Stimulated activated CD8-positive, alpha-beta memory T cell treated with anti-CD3 and anti-CD28 coated beads, Interleukin-2, amount 100 ng/mL, for 1 hour (primary cell): ENCODE measurements at places on chromosomes 3 and 15.

DNA sequence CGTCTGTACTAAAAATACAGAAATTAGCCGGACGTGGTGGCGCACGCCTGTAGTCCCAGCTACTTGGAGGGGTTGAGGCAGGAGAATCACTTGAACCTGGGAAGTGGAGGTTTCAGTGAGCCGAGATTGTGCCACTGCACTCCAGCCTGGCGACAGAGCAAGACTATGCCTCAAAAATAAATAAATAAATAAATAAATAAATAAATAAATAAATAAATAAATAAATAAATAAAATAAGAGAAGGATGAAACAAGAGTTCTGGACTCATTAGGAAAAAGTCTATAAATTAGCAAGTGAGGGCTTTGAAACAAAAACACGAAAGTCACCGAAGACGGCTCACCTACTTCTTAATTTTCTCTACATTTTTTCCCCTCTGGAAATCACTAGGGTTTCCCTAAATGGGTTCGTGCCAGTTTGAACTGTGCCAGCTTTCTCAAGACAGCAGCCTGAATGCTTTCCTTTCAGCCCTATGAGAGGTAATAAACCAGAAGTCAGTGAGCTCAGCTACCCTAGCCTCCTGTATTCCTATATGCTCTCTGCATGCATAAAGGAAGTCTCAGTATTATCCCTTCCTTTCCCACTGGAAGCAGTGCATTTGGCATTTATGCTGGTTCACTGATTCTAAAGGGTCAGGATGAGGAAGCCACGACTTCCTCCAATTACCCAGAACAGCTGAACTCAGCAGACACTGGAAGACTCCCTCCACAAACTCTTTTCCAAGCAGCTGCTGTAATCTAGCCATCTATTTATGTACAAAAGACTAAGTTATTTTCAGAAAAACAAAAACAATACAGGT is 266.9 kb downstream of the ZBBX start:
- no peak for DNase-seq

DNA sequence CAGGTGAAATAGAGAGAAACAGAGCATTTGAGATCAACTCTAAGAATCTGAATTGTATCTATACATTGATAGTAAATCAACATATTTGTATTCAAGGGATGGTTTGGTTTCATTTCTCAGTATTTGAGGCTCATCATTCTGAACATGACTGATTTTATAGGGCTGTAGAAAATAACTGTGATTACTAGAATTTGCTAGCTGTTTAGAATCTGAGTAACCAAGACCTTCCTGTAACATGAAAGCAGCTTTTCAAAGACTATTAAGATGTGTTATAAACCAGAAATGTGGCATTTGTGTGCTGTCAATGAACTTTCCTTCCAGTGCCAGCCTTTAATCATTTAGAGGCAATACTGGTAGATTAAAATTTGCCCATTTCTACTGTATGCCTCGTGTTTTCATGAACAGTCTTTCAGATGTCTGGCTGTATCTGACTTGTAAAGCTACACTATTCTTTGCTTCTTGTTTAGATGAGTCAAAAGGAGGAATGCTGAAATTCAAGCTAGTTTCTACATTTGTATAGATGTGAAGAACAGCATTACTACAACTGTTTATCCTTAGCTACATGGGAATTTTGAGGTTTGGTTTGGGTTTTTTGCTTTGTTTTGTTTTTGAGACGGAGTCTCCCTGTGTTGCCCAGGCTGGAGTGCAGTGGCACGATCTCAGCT is 137.3 kb upstream of the BHLHE40 start:
- DNase-seq, result no peak

- no peak for DNase-seq
Observed at GRCh38 chr3:113088616-113089015, 97.8 kb downstream of the GTPBP8 start.

DNA sequence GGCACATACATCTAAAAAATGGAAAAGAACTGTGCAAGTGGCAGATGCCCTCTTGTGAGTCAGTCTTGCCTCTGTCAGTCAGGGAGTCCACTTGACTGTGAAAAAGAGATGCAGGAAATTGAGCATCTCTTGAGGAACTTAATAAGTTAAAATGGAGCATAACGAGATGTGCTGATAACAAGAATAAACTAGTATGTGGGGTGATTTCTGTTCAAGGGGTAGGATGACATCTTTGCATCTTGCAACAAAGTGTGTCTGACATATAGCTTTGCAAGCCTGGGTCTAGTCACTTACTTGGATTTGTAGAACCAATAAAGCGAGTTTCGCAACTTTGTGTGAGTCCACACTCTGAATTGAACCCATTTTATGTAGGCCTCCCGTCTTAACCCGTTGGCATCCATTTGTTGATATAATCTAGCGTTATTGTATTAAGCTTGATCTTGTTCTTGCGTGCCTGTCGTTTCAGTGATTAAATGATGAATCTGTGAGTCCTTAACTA is 2.2 kb downstream of the USP3 start:
- no peak for DNase-seq

DNA sequence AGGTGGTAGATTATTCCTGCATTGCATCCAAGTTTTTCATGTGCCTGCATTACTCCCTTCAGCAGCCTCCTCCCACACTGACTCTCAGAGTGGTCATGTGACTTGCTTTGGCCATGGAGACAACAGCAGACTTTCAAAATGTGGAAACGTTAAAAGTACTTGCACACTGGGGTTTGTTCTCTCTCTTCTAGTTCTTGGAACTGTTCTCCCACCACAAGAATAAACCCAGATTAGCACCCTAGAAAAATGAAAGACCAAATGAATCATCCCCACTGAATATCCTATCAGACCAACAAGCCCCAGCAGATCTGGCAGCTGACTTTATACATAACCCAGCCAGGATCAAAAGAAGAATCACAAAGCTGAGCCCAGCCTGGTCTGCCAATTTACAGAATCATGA is 398.5 kb downstream of the VPS13C start:
- DNase-seq, result no peak

- peak; percentile 85 for DNase-seq
Observed at GRCh38 chr15:41660235-41661077, at the start of gene MGA. Gene MGA (plus strand): TSS chr15:41660405.

DNA sequence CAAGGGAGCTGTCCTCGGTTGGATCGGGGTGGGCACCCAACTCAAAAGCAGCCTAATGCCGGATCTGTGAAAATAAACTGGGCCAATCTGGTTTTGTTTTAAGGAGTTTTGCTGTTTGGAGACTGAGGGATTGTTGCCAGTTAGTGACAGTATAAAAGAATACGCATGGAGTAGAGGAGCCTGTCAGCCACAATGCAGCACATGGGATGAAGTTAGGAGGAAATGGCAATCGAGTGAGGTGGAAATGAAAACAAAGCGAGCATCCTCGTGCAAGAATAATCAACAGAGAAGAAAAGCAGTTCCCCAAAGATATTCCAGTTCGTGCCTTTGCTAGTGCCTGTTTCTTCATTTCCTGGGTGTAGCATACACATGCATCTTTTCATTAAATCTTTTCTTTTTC is 108.4 kb upstream of the RORA start:
- DNase-seq, result no peak

GRCh38 chr15:97301166-97301565 is 659.3 kb upstream of the ARRDC4 start:
- DNase-seq, result no peak

- no peak for DNase-seq
Observed at GRCh38 chr3:15453501-15453900, 26.1 kb downstream of the EAF1 start.

DNA sequence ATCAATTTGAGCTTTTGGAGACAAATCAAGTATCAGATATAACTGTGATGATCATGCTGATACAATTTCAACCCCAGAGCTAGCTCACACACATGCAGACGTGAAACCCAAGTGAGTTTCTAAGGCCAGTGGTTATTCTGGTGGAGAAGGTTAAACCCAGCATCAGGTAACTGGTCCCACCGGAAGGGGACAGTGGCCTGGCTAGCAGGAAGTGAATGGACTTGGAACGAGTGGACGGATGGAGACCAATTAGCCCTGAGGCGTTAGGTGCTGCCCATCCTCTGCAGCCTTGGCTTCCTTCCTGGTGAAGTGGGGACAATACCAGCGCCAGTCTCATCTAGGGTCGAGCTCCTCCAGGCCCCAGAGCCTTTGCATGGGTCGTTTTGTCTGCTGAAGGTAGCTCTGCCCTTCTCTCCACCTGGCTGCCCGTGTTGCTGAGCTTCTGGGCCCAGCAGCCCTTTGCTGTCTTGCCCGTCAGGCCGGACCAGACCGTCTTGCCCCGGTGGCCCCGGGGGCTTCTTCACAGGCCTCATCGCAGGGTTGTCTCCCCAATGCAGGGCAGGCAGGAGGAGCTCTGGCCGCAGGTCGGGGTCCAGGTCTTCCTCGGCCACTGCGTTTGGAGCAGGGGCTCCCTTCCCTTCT is 915 bp upstream of the KCTD6 start:
- DNase-seq, result no peak

DNA sequence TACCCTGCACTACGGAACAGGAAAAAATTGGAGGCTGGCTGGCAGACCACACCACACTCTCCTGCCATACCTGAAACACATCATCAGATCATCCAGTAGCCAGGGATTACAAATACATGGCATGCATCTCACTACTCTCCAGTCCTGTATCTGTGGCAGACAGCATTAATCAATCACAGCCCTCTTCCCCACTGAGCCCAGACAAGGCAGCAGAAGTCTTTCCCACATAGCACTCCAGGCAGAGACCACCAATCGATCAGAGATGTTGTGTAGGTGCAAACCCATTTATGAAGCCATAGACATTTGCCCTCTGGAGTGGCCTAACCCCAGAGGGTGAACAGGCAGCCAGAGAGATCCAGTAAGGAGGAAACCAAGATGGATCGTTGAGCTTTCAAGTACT is 410.9 kb upstream of the PROK2 start:
- no peak for DNase-seq

DNA sequence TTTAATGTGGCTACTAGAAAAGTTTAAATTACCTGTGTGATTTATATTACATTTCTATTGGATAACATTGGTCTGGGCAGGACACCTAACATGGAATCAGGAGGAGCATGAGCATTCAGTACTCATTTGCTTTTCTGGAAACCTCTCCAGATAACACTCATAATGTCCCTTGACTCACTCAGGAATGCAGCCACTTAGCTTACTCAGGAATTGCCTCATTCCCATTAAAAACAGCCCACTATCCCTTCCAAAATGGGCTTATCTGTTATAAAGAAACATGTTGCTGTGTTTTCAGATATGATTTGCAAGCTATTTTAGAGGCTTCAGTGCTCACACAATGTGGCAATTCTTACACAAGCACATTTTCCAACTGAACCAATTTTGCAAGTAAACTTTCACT is 17.1 kb downstream of the GBE1 start:
- DNase-seq, result no peak

DNA sequence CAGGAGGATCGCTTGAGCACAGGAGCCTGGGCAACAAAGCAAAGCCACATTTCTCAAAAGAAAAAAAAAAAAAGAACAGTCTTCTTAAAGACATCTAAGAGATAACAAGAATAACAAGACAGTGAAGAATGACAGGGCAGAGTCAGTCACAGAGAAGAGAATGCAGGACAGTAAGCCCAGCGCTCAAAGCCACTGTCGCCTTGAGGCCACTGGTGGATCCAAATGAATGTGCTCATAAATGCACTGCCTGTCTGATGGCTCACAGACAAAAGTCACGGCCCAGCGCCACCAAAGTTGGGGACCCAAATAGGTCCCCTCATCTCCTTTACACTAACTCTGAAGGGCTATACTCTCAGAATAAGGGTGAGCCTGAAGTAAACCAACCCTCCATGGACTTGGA is 52.3 kb downstream of the FAM174B start:
- DNase-seq, result no peak

GRCh38 chr3:196177567-196177966 is 33.6 kb downstream of the ZDHHC19 start:
- no peak for DNase-seq

- DNase-seq, result no peak
Observed at GRCh38 chr3:18951333-18951732, 197.0 kb upstream of the KCNH8 start.

DNA sequence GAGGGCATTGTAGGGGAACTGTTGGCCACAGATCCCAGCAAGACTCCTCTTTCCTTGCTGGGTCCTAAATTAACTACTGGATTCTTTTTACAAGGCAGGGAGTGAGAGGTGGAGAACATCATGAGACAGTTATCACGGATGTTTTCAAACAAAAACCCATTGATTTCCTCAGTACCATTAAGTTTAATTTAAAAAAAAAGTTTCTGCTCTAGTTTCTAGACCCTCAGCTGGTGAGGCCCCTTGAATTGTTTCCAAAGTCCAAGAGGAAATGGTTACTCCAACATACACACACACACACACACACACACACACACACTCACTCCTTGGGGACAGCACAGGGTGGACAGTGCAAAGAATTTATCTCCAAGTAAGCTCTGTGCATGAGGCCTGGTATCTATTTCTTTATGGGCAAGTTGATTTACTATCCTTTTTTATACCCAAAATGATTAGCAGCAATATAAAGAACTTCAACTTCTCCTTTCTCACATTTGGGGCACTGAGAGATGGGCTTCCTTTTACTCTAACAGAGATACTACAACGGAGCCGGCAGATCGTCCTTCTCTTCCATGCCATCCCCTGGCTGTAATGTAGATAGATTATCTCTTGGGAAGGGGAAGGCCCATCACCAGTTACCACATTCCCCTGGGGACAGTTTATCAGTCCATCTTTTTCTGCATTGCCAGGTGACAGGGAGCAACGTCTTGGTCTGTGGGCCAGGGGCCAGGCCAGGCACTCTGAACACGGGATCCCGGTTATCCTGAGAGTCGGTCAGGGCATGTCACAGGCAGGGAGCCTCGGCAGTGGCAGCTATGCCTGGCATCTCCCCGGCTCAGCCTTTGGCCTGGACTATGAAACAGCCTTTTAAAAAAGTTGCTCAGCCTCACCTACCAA is 54.7 kb downstream of the CORO2B start:
- DNase-seq, result no peak

DNA sequence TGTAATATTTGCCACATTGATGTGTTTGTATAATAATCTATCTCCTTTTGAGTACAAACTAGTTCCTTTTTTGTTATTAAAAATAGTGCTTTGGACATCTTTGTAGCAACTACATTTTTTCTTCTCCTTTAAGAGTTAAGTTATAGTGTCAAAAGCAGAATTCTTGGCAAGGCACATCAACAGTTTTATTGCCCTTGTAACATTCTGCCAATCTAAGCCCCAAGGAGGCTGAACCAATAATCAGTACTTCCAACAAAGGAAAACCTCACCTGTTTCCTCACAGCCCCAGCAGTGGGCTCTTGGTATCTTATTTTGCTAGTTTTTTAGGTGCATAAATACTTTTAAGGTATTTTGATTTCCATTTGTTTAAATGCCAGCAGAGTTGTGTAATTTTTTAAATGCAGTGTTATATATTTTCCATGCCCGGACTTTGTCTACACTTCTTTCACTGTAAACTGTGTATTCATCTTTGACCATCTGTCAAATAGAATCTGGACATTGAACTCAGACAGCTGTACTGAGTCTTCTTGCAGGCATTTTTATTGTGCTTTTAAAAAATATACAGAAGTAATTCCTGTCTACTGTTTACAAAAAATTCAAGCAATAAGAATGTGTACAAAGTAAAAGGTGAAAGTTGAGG is 101.0 kb downstream of the MYLK start:
- DNase-seq, result no peak
